ENCODE measurements at places on chromosomes 2 and 18. TPM values are rescaled to one million over a fixed set of nuclear protein-coding genes. Genes with fewer than 3 reads are reported as not detected.

The OR6B2 gene
- not detected for total RNA-seq

The ABCB11 gene
- total RNA-seq, result not detected

The SERPINB4 gene
- not detected for total RNA-seq

The AFF3 gene
- 7.4 TPM for total RNA-seq

The CHCHD5 gene
- 23.1 TPM for total RNA-seq
